Upper lobe of left lung (tissue), 6 donors: ENCODE measurements at places on chromosomes 5 and 9. TPM values are rescaled to one million over a fixed set of nuclear protein-coding genes. Genes with fewer than 3 reads are reported as not detected.

DNA sequence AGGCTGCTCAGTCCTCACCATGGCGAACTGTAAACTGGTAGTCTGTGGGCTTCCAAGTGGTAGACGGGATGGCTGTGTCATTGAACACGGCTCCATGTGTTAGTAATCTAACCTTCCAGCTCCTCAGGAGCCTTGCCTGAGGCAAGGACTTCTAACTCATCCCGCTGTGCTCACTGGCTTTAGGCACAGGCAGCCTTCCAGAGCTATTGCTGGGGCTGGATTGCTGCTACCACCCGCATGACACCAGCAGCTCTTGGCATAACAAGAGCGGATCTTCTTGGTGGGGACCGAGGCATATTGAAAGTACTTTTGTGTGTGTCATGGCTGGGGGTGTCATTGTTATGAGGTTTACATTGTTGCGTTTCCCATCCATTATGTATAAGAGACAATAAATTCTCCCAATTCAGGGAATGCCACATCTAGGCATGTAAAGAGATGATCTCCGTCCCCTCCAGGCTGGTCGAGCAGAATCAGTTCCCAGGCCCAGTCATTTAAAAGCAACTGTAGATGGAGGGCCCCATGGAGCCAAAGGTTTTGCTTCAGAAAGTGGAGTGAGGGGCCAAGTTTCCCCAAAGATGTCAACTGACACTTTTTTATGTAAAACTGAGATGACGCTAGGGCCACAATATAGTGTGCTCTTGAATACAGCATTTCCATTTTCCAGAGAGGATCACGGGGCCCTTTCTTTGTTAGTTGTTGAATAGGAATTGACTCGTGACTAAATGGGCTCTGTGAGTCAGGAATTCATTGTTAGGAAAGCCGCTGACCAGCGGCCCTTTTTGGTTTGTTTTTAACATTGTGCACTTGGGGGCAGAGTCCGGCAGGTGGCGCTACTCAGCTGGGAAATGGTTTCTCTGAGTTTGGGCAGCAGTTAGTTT is 759.5 kb downstream of the TAF11L14 start:
- no peak for DNase-seq
- no peak overlapping the region for H3K27ac ChIP-seq
- no peaks in the 10 kb centered on the region for H3K27me3 ChIP-seq
- H3K4me3 ChIP-seq = no peak overlapping the region
- no peaks in the 10 kb centered on the region for H3K4me1 ChIP-seq

DNA sequence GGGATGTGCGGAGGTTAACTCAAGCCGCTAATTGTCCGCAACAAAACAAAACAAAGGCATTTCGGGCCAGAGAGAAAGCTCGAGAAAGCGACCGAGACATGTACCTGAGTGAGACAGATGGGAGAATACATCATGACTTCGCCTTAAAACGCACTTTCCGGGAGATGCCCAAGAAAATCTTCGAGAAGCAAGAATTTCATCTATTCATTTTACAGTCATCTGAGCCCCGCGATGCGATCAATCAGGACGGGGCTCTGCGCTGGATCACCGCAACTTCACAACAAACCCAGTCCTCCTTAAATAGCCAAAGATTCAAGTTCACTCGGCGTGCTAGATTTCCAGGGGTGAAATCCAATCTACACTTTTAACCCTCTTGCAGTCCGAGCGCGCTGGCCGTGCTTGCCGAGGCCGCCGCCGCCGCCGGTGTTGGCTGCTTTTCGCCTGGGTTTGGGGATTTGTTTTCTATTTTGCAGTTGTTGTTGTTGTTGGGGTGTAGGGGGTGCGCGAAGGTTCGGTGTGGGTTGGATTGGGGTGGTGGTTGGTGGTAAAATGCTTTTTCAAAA is 482 bp downstream of the NFIB start:
- H3K4me1 ChIP-seq = peaks cover 19% of the 10 kb centered on the region
- H3K27ac ChIP-seq = peak overlapping the region; percentile 96
- no peaks in the 10 kb centered on the region for H3K36me3 ChIP-seq

The FGF18 gene
- total RNA-seq = 2.4 TPM

The CATSPER3 gene
- not detected for total RNA-seq

DNA sequence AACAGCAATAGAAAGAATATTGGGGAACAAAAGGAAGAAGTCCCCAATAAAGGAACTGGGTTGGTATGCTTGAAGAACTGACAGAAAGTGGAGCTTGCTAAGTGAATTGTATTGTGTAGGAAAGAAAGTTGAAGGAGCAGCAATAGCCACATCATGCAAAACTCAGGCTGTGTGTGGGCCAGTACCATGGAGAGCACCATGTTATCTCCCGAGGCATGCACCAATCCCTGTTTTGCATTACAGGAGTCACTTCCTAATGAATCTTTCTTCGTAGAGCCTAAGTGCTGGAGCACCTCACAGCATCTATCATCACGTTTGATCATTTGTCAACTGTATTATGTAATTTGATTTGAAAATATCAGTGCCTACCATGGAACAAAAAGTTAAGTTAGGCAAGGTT is 137.7 kb upstream of the NMUR2 start:
- no peaks in the 10 kb centered on the region for H3K36me3 ChIP-seq
- H3K4me1 ChIP-seq = no peaks in the 10 kb centered on the region
- no peak overlapping the region for H3K27ac ChIP-seq
- no peak overlapping the region for H3K4me3 ChIP-seq
- DNase-seq = no peak
- no peaks in the 10 kb centered on the region for H3K27me3 ChIP-seq

GRCh38 chr9:111148052-111149017 is 110.1 kb upstream of the LPAR1 start:
- H3K4me3 ChIP-seq = no peak overlapping the region
- DNase-seq = no peak
- H3K27ac ChIP-seq = no peak overlapping the region
- no peaks in the 10 kb centered on the region for H3K27me3 ChIP-seq
- H3K4me1 ChIP-seq = no peaks in the 10 kb centered on the region

DNA sequence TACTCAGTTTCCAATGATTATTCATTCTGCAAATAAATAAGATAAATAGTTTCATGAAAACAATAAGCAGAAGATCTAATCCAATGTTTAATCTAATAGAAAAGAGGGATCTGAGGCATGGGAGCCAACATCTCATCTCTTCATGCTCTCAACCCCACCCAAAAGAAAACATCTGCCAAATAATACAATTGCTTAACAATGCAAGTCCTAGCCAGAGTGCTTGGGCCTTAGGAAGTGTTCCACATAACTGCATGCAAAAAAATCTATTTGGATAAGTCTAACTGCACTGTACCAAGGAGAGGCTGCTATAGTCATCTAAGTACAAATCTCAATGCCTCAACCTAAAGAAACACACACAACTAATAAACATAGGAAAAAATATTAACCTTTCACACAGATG is 606.0 kb downstream of the CDH9 start:
- DNase-seq = no peak
- H3K4me1 ChIP-seq = no peaks in the 10 kb centered on the region
- no peaks in the 10 kb centered on the region for H3K27me3 ChIP-seq
- no peak overlapping the region for H3K27ac ChIP-seq
- no peaks in the 10 kb centered on the region for H3K36me3 ChIP-seq

- H3K36me3 ChIP-seq = no peaks in the 10 kb centered on the region
- DNase-seq = peak; percentile 36
- H3K4me1 ChIP-seq = no peaks in the 10 kb centered on the region
- H3K27ac ChIP-seq = no peak overlapping the region
- H3K4me3 ChIP-seq = no peak overlapping the region
These were observed 29.3 kb downstream of the AMBP start for GRCh38 chr9:114048533-114049415.

GRCh38 chr5:1698589-1699316 is 100.9 kb downstream of the MRPL36 start:
- no peak for DNase-seq
- H3K4me1 ChIP-seq = no peaks in the 10 kb centered on the region
- no peaks in the 10 kb centered on the region for H3K27me3 ChIP-seq
- H3K27ac ChIP-seq = no peak overlapping the region

GRCh38 chr9:122216138-122216797 is 12.5 kb downstream of the LHX6 start:
- no peak for DNase-seq
- H3K27me3 ChIP-seq = peaks cover 13% of the 10 kb centered on the region
- H3K27ac ChIP-seq = no peak overlapping the region
- H3K4me1 ChIP-seq = peaks cover 30% of the 10 kb centered on the region
- H3K4me3 ChIP-seq = no peak overlapping the region
- no peaks in the 10 kb centered on the region for H3K36me3 ChIP-seq

GRCh38 chr5:59187857-59188256 is 605.0 kb downstream of the RAB3C start:
- H3K27me3 ChIP-seq = no peaks in the 10 kb centered on the region
- peaks cover 6% of the 10 kb centered on the region for H3K4me1 ChIP-seq
- no peak overlapping the region for H3K27ac ChIP-seq

DNA sequence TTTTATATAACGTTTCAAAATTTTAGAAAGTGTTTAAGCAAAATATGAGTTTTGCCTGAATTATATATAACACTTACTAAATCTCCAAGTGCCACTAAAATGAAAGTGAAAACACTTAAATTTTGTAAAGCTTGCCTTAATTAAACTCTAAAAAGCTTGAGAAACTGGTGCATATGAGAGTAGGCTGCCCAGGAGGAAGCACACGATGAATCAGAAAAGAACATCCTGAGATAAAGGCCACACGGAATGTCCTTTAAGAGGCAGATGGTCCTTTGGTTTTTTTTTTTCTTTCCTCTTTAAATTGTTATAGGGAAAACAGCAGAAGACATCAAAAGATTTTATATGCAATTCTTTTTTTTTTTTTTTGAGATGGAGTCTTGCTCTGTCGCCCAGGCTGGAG is 60.3 kb downstream of the HABP4 start:
- H3K27me3 ChIP-seq = no peaks in the 10 kb centered on the region
- no peaks in the 10 kb centered on the region for H3K36me3 ChIP-seq
- no peak for DNase-seq

DNA sequence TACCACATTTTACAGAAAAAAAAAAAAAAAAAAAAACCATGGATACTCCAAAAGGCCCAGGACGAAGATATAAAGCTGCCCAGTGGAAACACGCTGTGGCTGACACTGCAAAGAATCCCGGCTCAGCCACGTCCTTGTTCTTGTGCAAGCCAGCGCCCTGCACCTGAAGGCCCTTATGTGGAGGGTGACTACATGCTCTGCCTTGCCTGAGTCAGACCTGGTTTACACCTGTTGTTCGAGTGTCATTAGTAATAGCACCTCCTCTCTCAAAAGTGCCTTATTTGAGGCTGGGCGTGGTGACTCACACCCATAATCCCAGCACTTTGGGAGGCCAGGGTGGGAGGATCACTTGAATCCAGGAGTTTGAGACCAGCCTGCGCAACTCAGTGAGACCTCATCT is 54.3 kb upstream of the ZSWIM6 start:
- H3K27ac ChIP-seq = peak overlapping the region; percentile 77
- H3K4me1 ChIP-seq = peaks cover 46% of the 10 kb centered on the region

DNA sequence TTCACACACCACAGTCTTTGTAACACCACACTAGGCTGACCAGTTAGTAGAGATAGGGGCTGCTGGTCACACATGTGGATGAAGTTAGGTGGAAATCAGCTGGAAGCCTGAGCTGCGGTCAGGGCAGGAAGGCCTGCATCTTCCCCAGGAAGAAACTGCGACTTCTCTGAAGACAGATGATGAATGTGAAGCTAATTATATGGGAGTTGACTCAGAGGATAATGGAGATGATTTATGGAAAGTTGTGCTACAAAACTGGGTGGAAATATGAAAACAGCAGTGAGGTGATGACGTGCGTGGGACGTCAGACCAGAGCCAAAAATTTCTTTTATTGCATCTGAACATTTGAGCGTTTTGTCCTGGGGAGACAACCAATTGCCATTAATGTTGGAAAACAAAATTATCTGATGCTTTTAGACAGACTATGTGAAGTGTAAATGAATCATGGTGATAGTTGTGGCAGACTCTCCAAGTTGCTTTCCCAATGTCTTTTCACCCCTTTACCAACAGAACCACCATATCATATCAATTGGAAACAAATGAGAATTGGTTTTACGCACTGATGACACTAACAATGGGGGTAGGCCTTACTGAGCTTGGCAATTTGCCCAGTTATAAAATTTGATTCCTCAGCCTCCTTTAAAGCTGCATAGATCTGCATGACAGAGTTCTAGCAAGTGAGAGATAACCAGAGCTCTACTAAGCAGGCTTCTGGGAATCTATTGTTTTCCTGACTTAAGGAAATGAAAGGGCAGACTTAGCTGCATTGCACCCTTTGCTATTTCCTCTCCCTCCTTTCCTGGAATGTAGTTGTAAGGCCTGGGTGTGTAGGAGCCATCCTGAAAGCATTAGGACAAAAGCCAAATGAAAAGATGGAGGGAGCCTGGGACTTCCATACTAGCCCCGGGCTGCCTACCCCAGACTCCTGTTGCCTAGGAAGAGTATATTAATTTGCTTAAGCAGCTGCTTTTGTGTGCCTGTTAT is 84.0 kb downstream of the RAB3C start:
- no peak for DNase-seq
- H3K4me3 ChIP-seq = no peak overlapping the region

- no peak overlapping the region for H3K4me3 ChIP-seq
- no peaks in the 10 kb centered on the region for H3K4me1 ChIP-seq
- H3K36me3 ChIP-seq = no peaks in the 10 kb centered on the region
- no peaks in the 10 kb centered on the region for H3K27me3 ChIP-seq
- no peak overlapping the region for H3K27ac ChIP-seq
These were observed 171.1 kb downstream of the TAF11L14 start for GRCh38 chr5:17805227-17805825.

DNA sequence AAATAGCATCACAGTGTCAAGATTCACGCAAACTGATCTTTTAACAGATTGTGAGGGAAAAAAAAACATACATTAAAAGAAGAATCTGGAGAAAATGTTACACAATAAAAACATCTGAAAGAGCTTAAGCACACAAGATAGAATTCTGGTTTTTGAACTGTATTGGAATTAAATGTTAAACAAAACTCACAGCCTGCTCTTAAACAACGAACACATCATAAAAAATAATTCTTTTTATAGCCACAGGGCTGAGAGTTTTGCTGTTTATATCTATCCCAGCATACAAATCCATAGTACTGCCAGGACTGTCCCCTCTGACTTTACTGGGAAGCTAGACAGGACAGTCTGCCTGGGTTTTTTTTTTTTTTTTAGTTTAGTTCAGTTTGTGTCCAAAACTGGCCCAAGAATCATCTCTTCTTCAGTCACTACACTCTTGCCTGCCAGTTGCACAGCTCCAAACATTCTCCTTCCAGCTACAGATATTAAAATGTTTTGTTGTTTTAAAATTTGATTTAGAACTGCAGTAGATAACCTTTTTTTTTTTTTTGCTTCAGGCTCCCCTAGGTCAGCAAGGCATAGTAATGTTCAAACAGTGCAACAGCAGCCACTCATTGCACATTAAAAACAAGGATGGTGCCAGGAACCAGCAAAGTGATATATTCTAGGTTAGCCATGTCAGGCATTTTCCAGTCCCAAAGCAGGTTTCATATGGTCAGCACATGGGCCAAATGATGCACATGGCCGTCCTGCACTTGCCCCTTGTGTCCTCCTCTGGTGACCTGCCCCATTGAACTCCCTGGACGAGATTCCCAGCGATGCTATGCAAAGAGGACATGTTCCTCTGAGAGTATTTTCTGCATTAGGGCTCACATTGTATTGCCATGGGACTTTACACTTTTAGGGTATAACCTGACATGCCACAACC is 173.6 kb downstream of the ARL15 start:
- H3K4me1 ChIP-seq = no peaks in the 10 kb centered on the region
- no peak for DNase-seq
- H3K36me3 ChIP-seq = no peaks in the 10 kb centered on the region
- H3K27me3 ChIP-seq = no peaks in the 10 kb centered on the region
- H3K4me3 ChIP-seq = no peak overlapping the region
- no peak overlapping the region for H3K27ac ChIP-seq
